ENCODE measurements at places on chromosomes 13 and 19.

GRCh38 chr13:22111152-22111783 lies 440.4 kb downstream of the FGF9 start:
- no peak for DNase-seq

GRCh38 chr13:22773465-22773864 lies 407.3 kb upstream of the SGCG start:
- no peak for DNase-seq

DNA sequence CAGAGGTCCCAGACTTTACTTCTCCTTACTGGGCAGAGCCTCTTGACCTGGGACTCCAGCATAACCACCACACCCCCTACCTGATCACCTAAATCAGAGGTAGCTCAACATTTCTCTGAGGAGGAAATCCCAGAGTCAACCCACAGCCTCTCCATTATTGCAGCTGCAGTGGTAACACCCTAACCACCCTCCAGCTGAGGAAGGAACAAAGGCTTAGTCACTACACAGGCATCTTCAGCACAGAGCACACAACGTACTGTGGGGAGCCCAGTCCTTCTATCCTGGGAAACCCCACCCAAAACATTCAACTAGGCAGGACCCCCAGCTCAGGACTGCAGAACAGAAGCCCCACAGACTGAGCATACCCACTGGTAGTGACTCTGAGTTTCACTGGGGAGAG lies 824.7 kb upstream of the SLITRK5 start:
- DNase-seq, result no peak

- no peak for DNase-seq
Observed at GRCh38 chr13:49112782-49113525, 107.2 kb upstream of the MLNR start.

- DNase-seq, result no peak
Observed at GRCh38 chr13:29319451-29319850, 276.0 kb downstream of the SLC7A1 start.

GRCh38 chr19:50553134-50553703 lies 15.0 kb downstream of the LRRC4B start:
- no peak for DNase-seq

- DNase-seq, result no peak
Observed at GRCh38 chr19:41890936-41891335, 8.0 kb downstream of the ARHGEF1 start.

GRCh38 chr13:48123812-48124211 lies 28.9 kb upstream of the MED4 start:
- DNase-seq, result no peak

Data from NCI-H510A (cell line).